Activated CD8-positive, alpha-beta memory T cell treated with anti-CD3 and anti-CD28 coated beads, Interleukin-2, amount 10 ng/mL, durations not matched to agents 7 days and 5 days (primary cell): ENCODE measurements at places on chromosomes 7 and 10. TPM values are rescaled to one million over a fixed set of nuclear protein-coding genes. Genes with fewer than 3 reads are reported as not detected.

GRCh38 chr7:135232720-135233119 lies 918 bp upstream of the STRA8 start:
- no peak for DNase-seq
- no peak overlapping the region for H3K27ac ChIP-seq
- peaks cover 7% of the 10 kb centered on the region for H3K4me1 ChIP-seq
- no peaks in the 10 kb centered on the region for H3K36me3 ChIP-seq

- DNase-seq, result no peak
- peak overlapping the region; percentile 71 for H3K4me3 ChIP-seq
- no peaks in the 10 kb centered on the region for H3K27me3 ChIP-seq
- peaks cover 15% of the 10 kb centered on the region for H3K4me1 ChIP-seq
These were observed 340.9 kb downstream of the LRMDA start for GRCh38 chr10:75772153-75772887.

- H3K4me1 ChIP-seq, result no peaks in the 10 kb centered on the region
- H3K27ac ChIP-seq, result no peak overlapping the region
- no peaks in the 10 kb centered on the region for H3K27me3 ChIP-seq
- no peak overlapping the region for H3K4me3 ChIP-seq
These were observed 88.2 kb upstream of the TMEM72 start for GRCh38 chr10:44822966-44823365.

The EVX1 gene
- not detected for total RNA-seq

GRCh38 chr10:125029584-125030242 lies 87.8 kb downstream of the ZRANB1 start:
- no peak for DNase-seq
- no peak overlapping the region for H3K27ac ChIP-seq
- H3K27me3 ChIP-seq, result peaks cover 8% of the 10 kb centered on the region

GRCh38 chr7:256981-257646 lies 32.9 kb upstream of the FOXL3 start:
- no peaks in the 10 kb centered on the region for H3K4me1 ChIP-seq
- H3K36me3 ChIP-seq, result no peaks in the 10 kb centered on the region
- DNase-seq, result no peak
- H3K27ac ChIP-seq, result no peak overlapping the region
- no peak overlapping the region for H3K4me3 ChIP-seq

The THSD7A gene
- not detected for total RNA-seq

DNA sequence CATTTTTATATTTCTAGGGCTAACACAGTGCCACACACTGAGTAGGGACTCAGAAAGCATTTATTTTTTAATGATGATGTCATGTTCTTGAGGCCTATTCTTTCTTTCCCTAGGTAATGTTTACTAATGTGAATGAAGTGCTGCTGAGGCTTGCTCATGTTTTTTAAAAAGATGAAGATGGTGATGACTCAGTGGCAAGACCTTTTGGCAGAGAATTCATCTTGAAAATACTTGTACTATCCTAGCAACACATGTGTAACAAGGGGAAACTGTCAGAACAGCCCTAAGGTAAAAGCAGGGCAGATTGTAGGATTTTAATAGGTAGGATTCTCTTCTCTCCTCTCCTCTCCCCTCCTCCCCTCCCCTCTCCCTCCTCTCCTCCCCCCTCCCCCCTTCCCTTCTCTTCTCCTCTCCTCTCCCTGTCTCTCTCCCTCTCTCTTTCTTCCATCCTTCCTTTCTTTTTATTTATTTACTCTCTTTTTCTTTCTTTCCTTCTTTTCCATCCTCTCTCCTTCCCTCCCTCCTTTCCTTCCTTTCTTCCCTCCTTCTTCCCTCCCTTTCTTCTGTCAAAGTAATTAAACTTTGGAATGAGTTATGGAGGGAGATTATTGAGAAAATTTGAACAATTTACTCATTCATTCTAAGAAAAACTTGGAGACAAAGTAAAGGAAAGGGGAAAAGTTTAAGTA lies 75.3 kb downstream of the ZNF92 start:
- no peaks in the 10 kb centered on the region for H3K4me1 ChIP-seq
- no peak for DNase-seq
- H3K27me3 ChIP-seq, result no peaks in the 10 kb centered on the region
- no peak overlapping the region for H3K4me3 ChIP-seq
- H3K27ac ChIP-seq, result no peak overlapping the region

- DNase-seq, result no peak
- H3K27me3 ChIP-seq, result peaks cover 55% of the 10 kb centered on the region
- peaks cover 1% of the 10 kb centered on the region for H3K36me3 ChIP-seq
These were observed 351 bp downstream of the CAMK1D start for GRCh38 chr10:12349629-12350166.

The FRMPD2 gene
- not detected for total RNA-seq

The CHCHD3 gene
- total RNA-seq, result 56.7 TPM

The OGDHL gene
- total RNA-seq, result 0.09 TPM

The ASIC3 gene
- 3.9 TPM for total RNA-seq

DNA sequence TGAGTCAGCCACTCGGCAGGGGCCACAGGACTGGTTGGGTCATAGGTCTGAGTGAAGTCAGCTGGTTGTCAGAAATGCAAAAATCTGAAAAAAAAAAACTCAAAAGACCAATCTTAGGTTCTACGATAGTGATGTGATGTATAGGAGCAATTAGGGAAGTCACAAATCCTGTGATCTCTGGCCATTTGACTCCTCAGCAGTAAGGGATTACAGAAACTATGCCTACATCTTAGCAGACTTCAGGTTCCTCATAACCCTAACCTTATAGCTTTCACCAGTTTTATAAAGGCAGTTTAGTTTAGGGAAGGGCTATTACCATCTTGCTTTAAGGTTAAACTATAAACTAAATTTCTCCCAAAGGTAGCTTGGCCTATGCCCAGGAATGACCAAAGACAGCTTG lies 163.1 kb upstream of the HGF start:
- H3K4me1 ChIP-seq, result no peaks in the 10 kb centered on the region
- no peak for DNase-seq
- H3K36me3 ChIP-seq, result no peaks in the 10 kb centered on the region

The ADIRF gene
- not detected for total RNA-seq

The PNLIPRP1 gene
- not detected for total RNA-seq

The PROSER2 gene
- 0.23 TPM for total RNA-seq

DNA sequence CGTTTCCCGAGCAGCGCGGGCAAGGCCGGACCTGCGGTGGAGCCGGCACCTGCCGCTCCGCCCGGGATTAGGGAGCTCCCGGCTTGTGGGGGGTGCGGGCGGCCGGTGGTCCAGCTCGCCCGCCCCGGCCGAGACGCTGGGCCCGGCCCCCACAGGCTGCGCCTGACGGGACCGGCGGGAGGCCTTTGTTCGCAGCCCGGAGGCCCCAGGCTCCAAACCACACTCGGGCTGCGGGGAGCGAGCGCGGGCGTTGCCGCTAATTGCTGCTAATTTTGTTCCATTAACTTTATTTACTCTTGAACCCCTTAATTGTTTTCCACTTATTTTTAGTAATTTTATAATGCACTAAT lies 9.6 kb downstream of the UNCX start:
- no peak overlapping the region for H3K4me3 ChIP-seq
- no peaks in the 10 kb centered on the region for H3K36me3 ChIP-seq
- H3K27ac ChIP-seq, result no peak overlapping the region
- peaks cover 76% of the 10 kb centered on the region for H3K27me3 ChIP-seq

The TRA2A gene
- 108 TPM for total RNA-seq

- H3K36me3 ChIP-seq, result no peaks in the 10 kb centered on the region
- DNase-seq, result no peak
- H3K4me1 ChIP-seq, result no peaks in the 10 kb centered on the region
- H3K27ac ChIP-seq, result no peak overlapping the region
- no peaks in the 10 kb centered on the region for H3K27me3 ChIP-seq
These were observed 488.0 kb upstream of the POM121L12 start for GRCh38 chr7:52547308-52547910.

The ZNF394 gene
- total RNA-seq, result 58.5 TPM

- peaks cover 4% of the 10 kb centered on the region for H3K4me1 ChIP-seq
- H3K36me3 ChIP-seq, result no peaks in the 10 kb centered on the region
- H3K27me3 ChIP-seq, result peaks cover 15% of the 10 kb centered on the region
- no peak overlapping the region for H3K27ac ChIP-seq
- H3K4me3 ChIP-seq, result no peak overlapping the region
These were observed 74.6 kb upstream of the PRSS58 start for GRCh38 chr7:142332421-142332820.

- peaks cover 18% of the 10 kb centered on the region for H3K4me1 ChIP-seq
- peak; percentile 70 for DNase-seq
- H3K4me3 ChIP-seq, result no peak overlapping the region
- no peaks in the 10 kb centered on the region for H3K27me3 ChIP-seq
- peaks cover 3% of the 10 kb centered on the region for H3K36me3 ChIP-seq
- no peak overlapping the region for H3K27ac ChIP-seq
These were observed 12.6 kb downstream of the KLLN start for GRCh38 chr10:87850742-87851205.

- peaks cover 14% of the 10 kb centered on the region for H3K4me1 ChIP-seq
- DNase-seq, result no peak
- H3K27ac ChIP-seq, result no peak overlapping the region
- H3K4me3 ChIP-seq, result no peak overlapping the region
- H3K27me3 ChIP-seq, result no peaks in the 10 kb centered on the region
- H3K36me3 ChIP-seq, result peaks cover 72% of the 10 kb centered on the region
These were observed 28.3 kb downstream of the NCAPG2 start for GRCh38 chr7:158676171-158676840.

The MGMT gene
- total RNA-seq, result 24.8 TPM

The AGR3 gene
- total RNA-seq, result not detected

The KCNMA1 gene
- total RNA-seq, result 1.5 TPM

The TMEM184A gene
- not detected for total RNA-seq

DNA sequence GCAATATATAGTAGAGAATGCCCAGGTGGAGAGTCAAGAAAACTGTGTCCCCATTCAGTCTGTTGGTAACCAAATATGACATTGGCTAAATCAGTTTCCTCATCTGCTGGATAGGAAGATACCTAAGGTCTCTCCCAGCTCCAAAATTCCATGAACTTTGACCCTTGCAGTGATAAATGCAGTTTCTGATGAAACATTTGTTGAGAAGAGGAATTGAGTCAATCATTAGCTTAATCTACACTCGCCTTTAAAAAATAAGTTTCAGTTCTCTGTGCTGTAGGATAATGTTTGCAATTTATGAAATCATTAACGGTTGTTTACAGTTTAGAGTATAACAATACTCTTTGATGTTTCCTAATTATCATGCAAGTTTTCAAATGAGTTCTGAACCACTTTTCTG lies 38.0 kb upstream of the SLC25A13 start:
- H3K4me3 ChIP-seq, result no peak overlapping the region
- DNase-seq, result no peak
- no peaks in the 10 kb centered on the region for H3K4me1 ChIP-seq
- peaks cover 8% of the 10 kb centered on the region for H3K27me3 ChIP-seq

DNA sequence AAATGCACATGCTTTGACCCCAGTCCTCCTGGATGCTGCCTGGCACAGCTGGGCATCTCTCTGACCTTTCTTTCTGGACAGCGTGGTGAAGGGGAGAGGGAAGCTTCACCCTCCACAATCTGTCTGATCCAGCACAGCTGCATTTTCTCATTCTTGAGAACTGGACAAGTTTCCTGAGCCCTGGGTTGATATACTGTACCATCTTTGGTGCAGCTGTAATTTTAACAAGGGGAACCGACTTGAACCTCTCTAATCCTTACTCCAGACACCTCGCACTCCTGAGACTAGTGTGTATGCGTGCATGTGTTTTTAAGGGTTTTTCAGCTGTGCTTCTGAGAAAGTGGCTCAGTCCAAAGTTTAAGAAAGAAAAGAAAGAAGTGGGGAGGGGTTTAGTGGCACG lies 655.7 kb downstream of the INHBA start:
- no peak overlapping the region for H3K4me3 ChIP-seq

GRCh38 chr7:156778201-156778600 lies 114.8 kb downstream of the LMBR1 start:
- H3K27me3 ChIP-seq, result no peaks in the 10 kb centered on the region
- peaks cover 35% of the 10 kb centered on the region for H3K36me3 ChIP-seq
- no peak for DNase-seq
- peak overlapping the region; percentile 86 for H3K27ac ChIP-seq
- no peak overlapping the region for H3K4me3 ChIP-seq
- H3K4me1 ChIP-seq, result peaks cover 54% of the 10 kb centered on the region

The TMEM229A gene
- not detected for total RNA-seq

- H3K27ac ChIP-seq, result no peak overlapping the region
- H3K4me3 ChIP-seq, result no peak overlapping the region
- no peak for DNase-seq
- peaks cover 15% of the 10 kb centered on the region for H3K27me3 ChIP-seq
- H3K4me1 ChIP-seq, result no peaks in the 10 kb centered on the region
These were observed 20.5 kb upstream of the PLPP4 start for GRCh38 chr10:120436439-120437112.

The SEC61A2 gene
- total RNA-seq, result 13.9 TPM

DNA sequence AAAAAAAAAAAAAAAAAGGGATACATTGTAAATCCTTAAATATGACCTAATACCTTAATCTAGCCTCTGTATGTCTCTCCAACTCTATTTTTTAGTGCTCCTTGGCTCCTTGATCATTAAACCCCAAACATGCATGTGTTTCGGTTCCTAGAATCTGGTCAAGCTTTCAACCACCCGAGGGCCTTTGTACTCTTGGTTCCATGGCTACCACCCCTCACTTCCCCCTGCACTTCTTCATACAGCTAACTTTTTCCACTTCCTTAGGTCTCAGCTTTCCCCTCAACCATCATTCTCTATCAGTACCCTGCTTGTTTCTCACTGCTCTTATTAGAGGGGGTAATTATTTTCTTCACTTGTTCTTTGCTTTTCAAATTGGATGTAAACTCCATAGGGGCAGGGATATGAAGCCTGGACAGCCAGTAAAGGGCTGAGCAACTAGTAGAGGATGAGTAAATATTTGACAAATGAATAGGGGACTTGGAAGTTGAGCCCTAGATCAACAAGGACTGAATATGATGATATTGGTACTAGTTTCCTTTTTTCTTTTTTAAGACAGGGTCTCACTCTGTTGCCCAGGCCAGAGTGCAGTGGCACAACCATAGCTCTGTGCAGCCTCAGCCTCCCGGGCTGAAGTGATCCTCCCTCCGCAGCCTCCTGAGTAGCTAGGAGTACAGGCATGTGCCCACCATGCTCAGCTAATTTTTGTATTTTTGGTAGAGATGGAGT lies 4.3 kb upstream of the GDI2 start:
- peaks cover 36% of the 10 kb centered on the region for H3K4me1 ChIP-seq
- peak; percentile 34 for DNase-seq
- H3K4me3 ChIP-seq, result no peak overlapping the region
- H3K36me3 ChIP-seq, result peaks cover 4% of the 10 kb centered on the region
- H3K27ac ChIP-seq, result no peak overlapping the region
- H3K27me3 ChIP-seq, result no peaks in the 10 kb centered on the region

GRCh38 chr10:131519723-131520605 lies 208.4 kb upstream of the TCERG1L start:
- no peak for DNase-seq
- H3K4me3 ChIP-seq, result no peak overlapping the region
- no peaks in the 10 kb centered on the region for H3K4me1 ChIP-seq
- H3K27me3 ChIP-seq, result no peaks in the 10 kb centered on the region

GRCh38 chr10:128854963-128855362 lies 612.1 kb upstream of the MGMT start:
- H3K36me3 ChIP-seq, result no peaks in the 10 kb centered on the region
- no peak overlapping the region for H3K27ac ChIP-seq
- no peaks in the 10 kb centered on the region for H3K4me1 ChIP-seq

DNA sequence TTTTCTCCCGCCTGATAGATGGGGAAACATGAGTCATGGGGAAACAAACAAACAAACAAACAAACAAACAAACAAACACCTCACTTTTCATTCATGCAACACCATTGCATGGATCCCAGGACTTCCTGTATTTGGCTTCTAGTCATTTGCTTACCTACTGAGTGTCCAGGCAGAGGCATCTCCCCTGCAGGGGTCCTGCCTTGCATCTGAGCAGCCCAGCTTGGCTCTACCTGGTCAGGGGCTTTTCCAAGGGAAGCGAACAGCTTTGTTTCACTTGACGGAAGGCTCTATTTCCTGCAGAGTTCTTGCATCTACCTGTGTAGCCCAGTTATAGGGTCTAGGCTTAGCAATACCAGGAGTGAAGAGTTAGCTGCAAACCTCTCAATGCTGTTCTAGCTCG lies 374.2 kb downstream of the GATA3 start:
- H3K4me3 ChIP-seq, result no peak overlapping the region
- no peak overlapping the region for H3K27ac ChIP-seq
- no peak for DNase-seq
- H3K27me3 ChIP-seq, result peaks cover 3% of the 10 kb centered on the region
- peaks cover 2% of the 10 kb centered on the region for H3K36me3 ChIP-seq
